Fibroblast of skin of right biceps (primary cell): ENCODE measurements at places on chromosomes 7 and 10.
A peak's percentile ranks its signal among the peaks of the same experiment; 100 is the strongest.

DNA sequence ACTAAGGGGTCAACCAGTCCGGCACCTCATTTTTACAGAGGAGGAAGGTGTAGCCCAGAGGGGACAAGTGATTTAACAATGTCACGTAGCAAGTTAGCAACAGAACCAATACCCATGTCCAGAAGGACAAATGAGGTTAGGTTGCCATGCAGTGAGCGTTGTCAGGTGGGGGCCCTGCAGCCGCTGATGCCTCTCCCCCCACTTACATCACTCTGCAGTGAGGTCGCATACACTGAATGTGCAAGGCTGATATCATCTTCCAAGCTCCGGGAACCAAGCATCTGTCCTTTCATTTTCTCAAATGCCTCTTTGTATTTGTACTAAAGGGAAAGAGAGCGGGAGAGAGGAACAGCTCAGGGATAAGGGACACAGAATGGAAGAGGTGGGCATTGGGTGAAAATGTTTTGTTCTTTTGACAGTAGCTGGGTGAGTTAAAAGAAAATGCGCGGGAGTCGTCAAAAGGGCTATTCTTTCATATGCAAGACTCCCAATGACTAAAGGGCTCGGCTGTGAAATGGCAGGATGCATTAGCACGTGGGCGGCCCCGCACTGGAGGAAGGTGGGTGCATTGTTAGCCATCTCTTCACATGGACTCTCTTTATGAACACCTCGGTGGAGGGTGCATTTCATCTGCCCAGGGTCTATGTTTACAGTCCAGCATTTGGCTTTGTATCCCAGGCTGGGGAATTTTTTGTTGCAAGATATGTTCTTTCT, 49.7 kb downstream of the NRAP start:
- DNase-seq = no peak

DNA sequence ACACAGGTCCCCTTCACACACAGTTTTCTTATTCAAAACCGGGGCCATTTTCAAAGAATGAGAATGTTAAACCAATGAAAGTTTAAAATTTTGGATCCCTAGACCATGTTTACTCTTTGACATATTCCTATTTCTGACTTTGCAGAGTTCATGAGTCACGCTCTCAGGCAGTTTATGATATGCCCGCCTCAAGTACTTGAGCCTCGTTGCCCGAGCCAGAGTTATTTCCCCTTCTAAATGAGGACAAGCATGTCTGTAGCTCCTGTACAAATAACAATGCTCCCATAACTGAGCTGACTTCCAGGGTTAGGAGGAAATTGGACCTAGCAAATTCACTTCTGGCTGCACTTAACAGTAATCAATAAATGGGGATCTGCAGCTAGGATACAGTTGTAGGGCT, 87.9 kb upstream of the PDE1C start:
- DNase-seq = no peak

DNA sequence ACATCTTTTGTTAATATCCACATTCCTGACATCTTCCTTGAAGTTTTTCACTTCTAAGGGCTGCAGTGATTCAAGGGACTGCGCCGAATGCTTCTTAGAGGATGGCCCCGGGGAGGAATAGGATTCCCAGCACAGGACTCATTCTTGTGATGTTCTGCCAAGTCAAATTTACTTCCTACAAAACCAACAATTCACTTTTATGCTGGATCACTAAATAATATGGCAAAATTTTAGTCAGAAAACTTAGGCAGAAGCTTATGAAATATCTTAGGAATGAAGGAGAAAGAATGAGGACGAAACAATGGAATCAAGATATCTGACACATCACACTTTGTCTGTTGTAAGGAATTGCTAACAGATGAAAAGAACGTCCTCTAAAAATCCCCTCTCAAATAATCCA, 151.5 kb downstream of the JAZF1 start:
- DNase-seq = peak; percentile 67

GRCh38 chr7:81333536-81333935, 414.7 kb upstream of the SEMA3C start:
- no peak for DNase-seq

GRCh38 chr7:152674860-152675758, 832 bp downstream of the XRCC2 start:
- DNase-seq = peak; percentile 25

- no peak for DNase-seq
These were observed 229.9 kb downstream of the ADARB2 start for GRCh38 chr10:1507436-1507835.

DNA sequence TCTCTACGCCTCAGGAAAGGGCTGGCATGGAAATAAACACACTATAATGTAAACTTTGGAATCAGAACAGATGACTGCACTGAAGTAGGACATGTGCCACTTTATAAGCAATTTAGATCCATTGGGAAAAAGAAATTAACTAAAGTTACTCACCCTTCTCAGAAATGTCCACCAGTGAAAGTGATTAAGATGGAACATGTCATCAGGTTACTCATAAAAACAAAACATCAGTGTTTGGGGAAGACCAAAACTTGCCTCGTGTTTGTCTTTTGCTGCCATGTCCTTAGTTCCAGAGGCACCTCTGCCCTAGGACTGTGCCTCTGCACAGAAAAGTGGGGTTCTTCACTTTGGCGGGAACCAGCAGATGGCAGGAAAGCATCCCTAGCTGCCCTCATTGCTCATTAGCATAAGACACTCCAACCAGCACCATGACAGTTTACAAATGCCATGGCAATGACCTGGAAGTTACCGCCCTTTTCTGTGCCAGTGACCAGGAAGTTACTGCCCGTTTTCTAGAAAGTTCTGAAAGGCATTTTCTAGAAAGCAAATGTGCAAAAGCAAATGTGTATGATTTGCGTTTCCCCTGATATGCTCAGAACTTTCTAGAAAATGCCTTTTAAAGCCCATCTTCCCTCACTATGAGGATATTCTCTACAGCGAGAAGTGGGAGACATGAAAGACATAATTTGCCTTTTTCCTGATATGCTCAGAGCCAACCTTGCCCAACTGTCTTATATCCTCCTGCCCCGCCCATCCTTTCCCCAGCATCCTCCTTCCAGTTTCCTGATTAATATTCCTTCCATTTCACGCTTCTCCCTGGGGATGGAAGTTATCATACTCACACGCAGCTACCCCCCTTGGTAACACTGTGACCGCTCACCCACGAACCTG, 258.2 kb downstream of the USP6NL start:
- DNase-seq = no peak

DNA sequence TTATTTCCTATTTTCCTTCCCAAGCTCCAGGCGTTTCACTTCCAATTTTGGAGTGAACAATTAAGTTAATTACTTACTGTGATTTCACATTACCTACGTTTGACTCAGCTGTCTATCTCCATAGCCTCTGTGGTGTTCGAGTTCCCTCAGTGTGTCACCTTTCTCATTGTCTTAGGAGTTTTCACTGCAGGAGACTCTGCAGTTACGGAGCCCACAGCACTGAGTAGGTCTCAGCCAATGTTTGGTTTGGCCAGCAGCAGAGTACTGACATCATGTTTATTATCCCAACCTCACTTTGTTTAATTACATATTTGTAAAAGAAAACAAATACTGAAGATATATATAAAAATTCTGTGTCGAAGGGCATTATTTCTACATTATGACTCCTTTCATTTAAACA, 1123.9 kb downstream of the CNTNAP2 start:
- no peak for DNase-seq

- no peak for DNase-seq
These were observed 47.8 kb downstream of the CDHR3 start for GRCh38 chr7:106010866-106011265.

DNA sequence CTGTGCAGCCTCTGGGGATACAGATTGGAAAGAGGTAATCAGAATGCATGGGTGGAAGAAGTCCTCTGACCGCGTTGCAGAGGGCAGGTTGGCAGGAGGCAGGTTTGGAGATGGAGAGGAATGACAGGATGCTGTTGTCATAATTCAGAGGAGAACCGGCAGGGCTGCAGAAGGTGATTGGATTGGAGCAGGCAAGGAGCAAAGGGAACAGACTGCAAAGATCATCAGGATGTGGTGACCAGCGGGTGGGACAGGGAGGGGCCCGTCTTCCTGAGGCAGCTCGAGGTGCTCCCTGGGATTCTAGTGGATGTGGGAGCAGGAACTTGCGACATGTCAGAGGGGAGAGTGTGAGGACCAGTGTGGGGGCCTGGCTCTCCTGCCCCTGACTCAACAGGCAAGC, 78.5 kb upstream of the PPIF start:
- peak; percentile 32 for DNase-seq

GRCh38 chr7:108204281-108204796, 74.2 kb upstream of the LAMB4 start:
- DNase-seq = no peak

- no peak for DNase-seq
These were observed 30.2 kb downstream of the KLHL7 start for GRCh38 chr7:23135755-23136154.

GRCh38 chr7:121395494-121395960, 581 bp downstream of the FAM3C start:
- peak; percentile 66 for DNase-seq

DNA sequence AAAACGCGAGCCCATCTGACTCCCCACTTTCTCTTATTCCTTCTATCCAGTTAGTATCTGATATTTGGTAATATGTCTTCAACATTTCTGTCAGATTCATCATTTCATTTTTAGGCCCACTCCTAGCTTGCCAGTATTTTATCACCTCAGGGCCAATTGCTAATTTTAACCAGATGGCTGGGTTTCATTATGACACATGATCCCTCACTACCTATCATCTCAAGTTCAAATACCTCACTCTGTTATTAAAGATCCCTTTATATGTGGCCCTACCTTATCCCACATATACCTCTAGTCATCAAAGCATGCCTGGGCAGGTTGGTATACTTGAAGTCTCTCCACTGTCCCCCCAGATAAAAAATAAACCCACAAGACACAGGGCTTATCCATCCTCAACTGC, 104.9 kb downstream of the RNLS start:
- DNase-seq = no peak

- no peak for DNase-seq
These were observed 35.7 kb downstream of the SHH start for GRCh38 chr7:155776606-155777005.

GRCh38 chr7:32892521-32893206, 1.1 kb upstream of the KBTBD2 start:
- peak; percentile 85 for DNase-seq

DNA sequence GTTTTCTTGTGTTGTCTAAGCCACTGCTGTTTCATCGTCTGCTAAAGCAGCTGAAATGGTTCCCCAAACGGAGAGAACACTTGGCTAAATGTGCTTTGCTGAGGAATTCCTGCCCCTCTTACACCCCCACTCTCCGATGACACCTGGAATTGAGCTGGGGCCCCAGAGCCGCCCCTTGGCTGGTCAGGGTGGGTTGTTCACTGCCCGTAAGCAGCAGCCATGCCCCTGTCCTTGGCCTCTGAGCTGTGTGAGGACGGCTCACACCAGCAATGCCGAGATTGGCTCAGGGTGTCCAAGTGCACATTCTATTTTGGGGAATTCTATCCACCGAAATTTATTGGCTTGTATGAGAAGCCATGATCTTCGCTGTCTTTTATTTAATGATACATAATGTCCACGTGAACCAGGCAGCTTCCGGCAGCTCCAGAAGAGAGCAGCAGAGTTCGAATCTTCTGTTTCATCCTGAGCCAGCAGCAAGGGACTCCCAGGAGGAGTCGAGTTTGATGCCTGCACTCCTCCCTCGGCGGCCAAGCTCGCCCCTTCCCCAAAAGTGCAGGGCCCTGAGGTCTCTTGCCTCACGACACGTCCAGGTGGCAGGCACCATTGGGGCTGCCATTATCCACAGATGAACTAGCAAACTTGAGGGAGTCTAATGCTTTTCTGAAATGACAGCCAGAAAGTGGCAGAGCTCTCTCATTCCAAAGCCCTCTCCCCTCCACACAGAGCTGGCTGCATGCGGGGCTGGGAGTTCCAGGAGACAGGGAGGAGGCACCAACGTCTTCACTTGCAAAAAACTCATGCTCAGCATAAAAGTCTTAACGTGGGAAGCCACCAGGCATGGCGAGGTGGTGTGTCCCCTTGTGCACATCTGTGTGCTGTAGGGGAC, 114.0 kb downstream of the WDR37 start:
- DNase-seq = no peak

DNA sequence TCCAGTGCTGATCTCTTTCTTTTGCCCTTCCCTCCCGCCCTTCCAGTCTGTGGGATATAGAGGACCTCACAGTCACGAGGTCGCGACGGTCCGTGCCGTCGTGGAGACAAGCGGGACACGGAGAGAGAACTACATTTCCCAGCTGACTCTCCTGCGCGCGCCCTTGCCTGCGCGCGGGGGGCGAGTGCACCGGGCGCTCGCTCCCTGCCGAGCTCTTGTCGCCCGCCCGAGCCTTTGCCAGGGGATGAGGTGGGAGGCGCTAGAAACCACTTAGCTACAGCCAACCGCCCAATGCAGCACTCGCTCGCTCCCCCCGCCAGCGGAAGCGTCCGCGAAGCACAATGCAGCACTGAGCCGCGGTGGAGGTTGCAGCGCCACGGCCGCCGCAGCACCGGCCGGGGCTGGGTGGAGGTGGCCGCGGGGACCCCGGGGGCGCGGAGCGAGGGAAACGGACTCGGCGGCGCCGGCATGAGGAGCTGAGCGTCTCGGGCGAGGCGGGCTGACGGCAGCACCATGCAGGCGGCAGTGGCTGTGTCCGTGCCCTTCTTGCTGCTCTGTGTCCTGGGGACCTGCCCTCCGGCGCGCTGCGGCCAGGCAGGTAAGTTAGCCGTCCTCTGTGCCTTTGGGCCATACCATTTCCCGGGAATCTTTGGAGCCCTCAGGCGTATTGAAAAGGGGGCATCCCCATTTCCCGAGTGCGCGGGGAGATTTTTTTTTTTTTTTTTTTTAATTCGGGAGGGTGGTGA, at the start of gene ADAM22:
Gene ADAM22, plus strand, starts transcription at position 299 of the 746 bp plus-strand sequence. Its CDS starts 215 bp downstream, at position 514.
- DNase-seq = peak; percentile 86

DNA sequence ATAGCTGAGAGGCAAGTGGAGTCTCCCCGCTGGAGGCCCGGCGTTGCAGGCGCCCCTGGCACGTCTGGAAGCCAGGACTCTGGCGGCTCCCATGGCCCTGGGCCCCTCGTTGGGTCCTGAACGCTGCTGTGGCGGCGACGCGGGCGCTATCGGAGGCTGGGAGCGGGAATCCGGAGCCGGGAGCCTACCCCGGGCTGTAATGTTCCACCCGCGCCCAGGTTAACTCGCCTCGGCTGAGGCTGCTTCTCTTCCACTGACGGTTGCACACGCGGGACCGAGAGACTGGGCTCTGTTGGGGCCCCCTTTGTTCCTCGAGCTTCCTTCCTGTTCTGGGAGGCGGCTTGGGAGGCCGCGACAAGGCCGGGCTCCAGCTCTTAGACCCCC, 1.3 kb upstream of the HOXA5 start:
- no peak for DNase-seq

GRCh38 chr7:159031135-159031701, 113.4 kb downstream of the VIPR2 start:
- DNase-seq = no peak

DNA sequence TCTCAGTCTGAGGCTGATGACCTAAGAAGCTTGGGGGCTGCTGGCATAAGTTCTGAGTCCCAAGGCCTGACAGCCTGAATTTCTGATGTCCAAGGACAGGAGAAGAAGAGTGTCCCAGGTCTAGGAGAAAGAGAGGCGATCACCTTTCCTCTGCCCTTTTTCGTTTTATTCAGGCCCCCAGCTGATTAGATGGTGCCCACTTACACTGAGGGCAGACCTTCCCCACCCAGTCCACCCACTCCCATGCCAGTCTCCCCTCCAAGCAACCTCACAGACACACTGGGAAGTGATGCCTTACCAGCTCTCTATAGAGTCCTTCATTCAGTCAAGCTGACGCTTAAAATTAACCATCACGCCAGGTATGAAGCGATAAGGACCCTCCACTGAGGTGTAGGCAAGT, 19.3 kb upstream of the LOXL4 start:
- no peak for DNase-seq

GRCh38 chr10:6649903-6650302, 69.8 kb upstream of the PRKCQ start:
- no peak for DNase-seq
